Activated T-helper 9 cell treated with anti-CD3 and anti-CD28 coated beads, Interleukin-2, amount 50 U/mL, for 16 hours (primary cell): ENCODE measurements at places on chromosomes 12 and 14.

DNA sequence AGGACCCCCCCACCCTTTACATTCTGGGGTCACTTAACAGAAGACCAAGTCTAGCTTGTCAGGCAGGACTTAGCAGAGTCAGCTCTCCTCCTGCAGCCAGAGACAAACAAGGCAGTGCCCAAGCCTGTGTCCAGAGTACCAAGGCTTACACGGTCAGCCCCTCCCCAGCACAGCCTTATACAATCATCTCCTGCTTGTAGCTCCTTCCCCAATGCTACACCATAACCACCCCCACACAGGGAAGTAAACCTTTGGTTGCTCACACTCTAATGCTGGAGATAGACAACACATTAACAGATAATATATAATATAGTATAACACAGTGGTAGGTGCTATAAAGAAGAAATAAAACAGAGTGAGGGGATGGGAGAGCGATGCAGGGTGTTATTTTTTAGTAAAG lies 175.4 kb upstream of the PWP1 start:
- no peak for DNase-seq

DNA sequence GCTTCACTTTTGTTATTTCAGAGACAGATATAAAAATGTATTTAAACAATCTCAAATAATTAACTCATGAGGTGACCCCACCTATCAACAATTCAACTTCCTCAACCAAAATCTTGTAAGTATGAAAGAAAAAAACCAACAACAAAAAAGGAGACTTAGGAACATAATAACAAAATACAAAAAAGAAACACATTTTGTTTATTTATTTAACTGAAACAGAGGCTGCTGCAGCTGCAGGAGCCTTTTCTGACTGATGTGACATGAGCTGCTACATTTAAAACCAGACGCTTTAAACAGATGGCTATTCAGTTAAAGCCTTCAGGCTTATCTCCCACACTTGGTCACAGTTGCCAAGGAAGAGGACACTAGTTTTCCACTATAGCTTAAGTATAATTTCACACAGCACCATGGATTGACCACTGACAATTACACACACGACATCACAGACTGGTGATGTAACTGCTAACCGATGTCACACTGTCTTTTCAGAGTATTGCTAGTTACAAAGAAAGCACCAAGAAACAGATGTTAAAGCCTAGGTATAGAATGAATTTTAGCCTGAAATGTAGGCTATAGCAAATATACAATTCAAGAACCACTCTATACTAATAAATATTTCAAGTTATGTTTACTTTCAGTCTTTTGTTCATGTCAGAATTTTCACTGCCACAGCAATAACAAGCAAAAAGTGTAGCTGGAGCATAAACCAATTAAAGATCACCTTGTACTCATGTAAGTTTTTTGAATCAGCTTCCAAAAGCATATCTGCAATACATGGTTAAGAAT lies 113.0 kb downstream of the MED13L start:
- no peak for DNase-seq

DNA sequence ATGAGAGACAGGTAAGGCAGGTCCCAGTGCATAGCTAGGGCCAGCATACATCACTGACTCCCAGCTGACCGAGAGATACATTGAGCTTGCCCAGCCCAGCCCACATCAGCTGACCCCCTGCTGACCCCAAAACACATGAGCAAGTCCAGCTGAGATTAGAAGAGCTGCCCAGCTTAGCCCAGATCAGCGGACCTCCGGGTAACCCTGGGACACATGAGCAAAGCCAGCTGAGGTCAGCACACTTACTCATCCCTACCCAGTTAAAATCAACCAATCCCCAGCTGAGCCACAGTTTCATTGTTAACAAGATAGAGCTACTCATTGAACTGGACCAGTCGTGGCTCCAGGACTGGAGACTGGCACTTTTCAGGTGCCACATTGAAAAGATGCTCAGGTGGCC lies 21.8 kb upstream of the FBXO34 start:
- DNase-seq, result no peak

DNA sequence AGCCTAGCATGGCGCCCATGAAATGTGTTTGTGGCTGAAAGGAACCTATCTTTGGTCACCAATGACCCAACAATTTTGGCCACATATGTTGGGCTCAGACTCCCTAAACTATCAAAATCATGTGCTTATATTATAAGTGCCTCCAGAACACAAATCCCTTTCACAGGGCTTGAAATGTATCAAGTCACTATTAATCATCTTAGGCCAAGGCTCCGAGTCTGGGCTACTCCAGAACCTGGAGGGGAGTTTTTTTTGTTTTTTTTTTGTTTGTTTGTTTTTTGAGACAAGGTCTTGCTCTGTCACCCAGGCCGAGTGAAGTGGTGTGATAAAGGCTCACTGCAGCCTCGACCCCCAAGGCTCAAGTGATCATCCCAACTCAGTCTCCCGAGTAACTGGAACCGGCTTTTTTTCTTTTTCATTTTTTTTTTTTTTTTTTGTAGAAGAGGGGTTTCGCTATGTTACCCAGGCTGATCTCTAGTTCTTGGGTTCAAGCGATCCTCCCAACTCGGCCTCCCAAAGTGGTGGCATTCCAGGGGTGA lies 989 bp upstream of the DRAM1 start:
- no peak for DNase-seq

DNA sequence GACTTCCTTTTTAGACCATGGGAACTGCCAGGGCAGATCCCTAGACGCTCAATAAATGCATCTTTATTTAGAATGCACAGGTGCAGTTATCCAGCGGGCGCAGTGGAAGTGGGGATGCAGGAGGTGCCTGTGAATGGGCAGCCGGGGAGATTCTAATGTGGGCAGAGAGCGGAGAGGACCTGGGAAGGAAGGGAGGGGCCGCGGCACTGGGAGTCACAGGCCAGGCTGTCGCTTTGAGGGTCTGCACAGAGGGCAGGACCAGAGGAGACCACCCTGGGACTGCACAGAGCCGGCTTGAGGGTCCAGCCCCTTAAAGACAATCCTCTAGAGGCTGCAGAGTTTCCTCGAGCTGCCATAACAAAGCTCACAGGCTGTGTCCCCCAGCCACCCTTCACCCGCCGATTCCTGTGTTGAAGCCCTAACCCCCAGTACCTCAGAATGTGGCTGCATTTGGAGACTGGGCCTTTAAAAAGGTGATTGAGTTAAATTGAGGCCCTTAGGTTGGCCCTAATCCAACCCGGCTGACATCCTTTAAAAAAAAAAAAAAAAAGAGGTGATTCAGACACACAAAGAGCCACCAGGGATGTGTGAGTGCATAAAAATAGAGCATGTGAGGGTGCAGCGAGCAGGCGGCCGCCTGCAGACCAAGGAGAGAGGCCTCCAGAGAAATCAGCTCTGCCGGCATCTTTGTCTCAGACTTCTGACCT lies 44.4 kb upstream of the PPP2R5C start:
- DNase-seq, result no peak

GRCh38 chr12:113261847-113262470 lies 40.7 kb downstream of the TPCN1 start:
- no peak for DNase-seq

DNA sequence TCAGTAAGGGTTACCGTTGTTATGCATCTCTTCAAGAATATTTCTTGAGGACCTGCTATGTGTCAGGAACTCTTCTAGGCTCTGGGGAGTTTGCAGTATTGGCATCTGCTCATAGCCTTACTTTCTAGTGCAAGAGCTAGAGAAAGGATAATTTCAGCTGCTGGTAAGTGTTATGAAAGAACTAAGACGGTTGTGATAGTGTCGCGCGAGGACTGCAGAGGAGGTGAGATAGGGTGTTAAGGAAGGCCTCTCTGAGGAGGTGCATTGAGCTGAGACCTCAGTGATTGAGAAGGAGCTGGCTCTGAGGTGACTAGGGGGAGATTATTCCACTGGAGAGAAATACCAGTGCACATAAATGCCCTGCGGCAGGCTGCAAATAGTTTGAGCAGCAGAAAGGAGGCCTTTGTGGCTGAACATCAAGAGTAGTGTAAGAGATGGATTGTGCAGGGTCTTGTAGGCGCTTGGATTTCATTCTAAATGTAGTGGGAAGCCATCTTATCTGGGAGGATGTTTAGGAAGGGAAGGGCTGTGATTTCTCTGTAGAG lies 824 bp downstream of the DDX55 start:
- no peak for DNase-seq

- no peak for DNase-seq
Observed at GRCh38 chr12:61536525-61536924, 723.7 kb upstream of the USP15 start.

DNA sequence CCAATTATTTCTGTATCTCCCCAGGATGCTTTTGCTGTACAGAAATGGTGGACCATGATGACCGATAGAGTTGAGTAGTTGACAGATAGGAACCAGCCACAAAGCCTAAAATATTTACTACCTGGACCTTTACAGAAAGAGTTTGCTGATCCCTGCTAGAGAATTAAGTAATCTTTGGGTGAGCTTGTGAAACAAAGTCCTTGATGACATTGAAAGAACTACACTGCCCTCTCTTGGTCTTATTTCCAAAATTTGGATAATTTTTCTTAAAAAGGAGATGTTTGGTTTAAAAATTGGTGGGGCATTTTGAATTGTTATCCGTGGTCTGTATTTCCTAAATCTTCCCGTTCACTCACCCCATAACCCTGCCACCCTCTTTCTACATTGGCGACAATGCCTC lies 13.7 kb upstream of the TCTN1 start:
- no peak for DNase-seq

- DNase-seq, result no peak
Observed at GRCh38 chr14:79196216-79196615, 1015.1 kb downstream of the DIO2 start.

DNA sequence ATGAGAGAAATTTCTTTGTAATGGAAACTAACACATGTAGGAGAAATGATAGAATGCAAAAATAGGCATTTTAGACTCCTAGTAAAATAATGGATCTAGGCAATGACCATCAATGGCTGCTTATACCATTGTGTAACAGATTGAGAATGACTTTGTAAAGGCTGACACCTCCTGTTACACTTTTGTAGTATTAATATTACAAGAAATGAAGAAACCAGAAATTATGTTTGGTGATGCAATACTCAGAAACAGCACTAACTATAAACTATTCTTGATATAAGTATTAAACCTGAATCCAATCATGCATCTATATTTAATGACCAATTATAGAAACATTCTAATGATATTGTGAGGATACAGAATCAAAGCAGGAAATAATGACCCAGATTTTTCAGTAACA lies 108.5 kb upstream of the CNTN1 start:
- DNase-seq, result no peak

GRCh38 chr12:81441629-81442028 lies 317.5 kb downstream of the PPFIA2 start:
- no peak for DNase-seq

- DNase-seq, result no peak
Observed at GRCh38 chr12:110361216-110361615, 42.3 kb downstream of the ANAPC7 start.
